Stimulated activated CD4-positive, alpha-beta T cell treated with anti-CD3 and anti-CD28 coated beads, Interleukin-4, amount 100 ng/mL, for 48 hours (primary cell): ENCODE measurements at places on chromosomes 7 and 10.

DNA sequence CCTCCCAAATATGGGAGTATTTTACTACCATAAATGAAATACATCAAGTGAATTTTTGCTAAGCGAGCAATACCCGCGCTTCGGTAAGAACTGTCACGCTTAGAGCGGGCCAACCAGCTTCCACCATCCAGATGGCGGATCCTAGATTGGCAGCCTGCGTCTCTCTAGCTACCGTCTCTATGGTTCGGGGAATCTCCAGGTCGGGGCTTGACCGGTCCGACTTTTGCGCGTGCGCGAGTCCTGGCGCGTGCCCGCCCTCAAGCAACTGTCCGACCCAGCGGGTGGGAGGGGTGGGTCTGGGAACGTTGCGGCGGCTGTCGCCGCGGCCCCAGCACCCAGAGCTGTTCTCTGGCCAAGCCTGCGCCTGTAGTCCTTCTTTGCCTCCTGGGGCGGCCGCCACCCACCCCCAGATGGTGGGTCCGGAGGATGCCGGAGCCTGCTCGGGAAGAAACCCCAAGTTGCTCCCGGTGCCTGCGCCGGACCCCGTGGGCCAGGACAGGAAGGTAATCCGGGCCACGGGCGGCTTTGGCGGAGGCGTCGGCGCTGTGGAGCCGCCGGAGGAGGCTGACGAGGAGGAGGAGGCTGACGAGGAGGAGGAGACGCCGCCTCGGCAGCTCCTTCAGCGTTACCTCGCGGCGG is at the start of gene TBC1D12:
Gene TBC1D12, plus strand, starts transcription at position 338 of the 639 bp plus-strand sequence. Its CDS starts 73 bp downstream, at position 411.
- DNase-seq = peak; percentile 21

DNA sequence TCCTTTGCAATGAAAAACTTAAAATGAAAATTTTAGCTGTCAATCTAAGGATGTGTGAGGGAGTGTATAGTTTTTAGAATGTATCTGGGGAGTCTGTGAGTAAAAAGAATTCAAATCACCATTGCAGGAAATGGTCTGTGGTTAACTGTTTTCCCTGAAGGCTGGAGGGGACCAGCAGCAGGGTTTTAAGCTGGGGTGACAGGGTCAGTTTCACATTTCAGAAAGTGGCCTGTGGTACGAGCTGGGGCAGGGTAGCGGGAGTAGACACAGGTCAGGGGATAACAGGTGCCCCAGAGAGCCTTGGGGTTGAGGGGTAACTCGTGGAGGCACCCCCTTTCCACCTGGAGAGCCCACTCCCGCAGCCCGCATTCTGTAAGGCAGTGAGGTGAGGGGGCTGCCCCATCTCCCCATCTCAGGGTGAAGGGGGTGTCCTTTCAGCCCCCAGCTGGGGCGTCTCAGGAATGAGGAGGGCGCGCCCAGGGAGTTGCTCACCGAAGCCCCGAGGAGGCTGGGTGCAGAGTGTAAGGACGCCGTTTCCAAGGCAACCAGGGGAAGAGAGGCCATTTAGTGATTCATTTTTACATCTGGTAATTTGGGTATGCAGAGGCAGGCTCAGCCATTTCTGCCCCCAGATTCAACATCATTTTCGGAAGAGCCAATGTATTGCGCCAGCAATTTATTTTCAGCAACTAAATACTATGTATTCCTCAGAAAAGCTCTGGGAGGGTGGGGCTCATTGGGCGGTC is 168.9 kb downstream of the SLIT1 start:
- peak; percentile 16 for DNase-seq

DNA sequence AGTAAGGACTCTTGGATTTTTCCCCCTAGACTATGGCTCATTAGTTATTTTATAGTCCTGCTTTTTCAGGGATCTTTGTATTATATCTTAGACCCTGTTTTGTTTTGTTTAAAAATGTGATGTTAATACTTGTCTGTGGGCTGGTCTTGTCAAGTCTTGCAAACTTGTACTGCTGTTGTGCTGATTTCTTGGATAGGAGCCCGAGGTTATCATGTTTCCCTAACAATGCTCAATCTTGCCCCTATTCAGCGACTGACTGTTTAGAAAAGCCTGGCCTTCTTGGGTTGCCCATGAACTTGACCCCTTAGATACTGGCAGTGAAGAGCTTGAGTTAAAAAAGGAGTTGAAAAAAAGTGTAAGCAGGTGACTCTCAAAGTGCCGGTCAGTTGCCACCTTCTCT is 115.7 kb downstream of the KIAA1217 start:
- DNase-seq = no peak

GRCh38 chr10:130968964-130969363 is 342.6 kb downstream of the TCERG1L start:
- DNase-seq = no peak

DNA sequence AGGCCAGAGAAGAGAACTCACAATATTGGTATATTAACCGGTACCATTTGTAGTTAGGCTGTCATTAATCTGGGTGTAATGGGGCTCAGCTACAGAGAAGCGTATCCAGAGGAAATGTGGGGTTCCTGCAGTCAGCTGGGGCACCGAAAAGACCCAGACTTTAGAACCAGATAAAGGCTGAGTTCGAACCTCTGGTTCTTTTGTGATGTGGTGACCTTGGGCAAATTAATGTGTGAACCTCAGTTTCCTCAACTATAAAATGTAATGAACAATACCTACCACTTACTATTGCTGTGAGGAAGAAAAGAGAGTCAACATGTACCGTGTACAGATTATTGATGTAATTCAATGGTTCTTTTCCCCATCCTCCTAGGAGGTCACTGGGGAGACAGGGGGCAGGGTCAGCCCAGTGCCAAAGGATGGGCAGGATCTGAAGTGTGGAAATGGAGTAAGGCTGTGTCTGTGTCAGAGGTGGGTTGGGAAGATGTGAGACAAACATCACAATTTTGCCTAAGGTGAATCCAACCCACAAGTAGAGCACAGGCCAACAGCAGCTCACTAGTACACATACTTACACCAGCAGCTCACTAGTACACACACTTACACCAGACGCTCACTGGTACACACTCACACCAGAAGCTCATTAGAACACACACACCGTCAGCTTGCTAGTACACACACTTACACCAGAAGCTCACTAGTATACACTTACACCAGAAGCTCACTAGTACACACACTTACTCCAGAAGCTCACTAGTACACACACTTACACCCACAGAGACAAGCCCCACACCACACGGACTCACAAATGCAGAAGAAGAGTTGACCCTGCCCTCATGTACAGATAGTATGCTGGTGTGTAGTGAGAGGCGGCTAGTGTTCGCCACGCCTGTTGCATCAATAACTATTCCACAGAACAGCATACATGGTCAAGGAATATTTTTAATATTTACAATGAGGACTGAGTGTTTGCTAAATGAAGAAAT is 28.0 kb downstream of the PRSS2 start:
- no peak for DNase-seq

DNA sequence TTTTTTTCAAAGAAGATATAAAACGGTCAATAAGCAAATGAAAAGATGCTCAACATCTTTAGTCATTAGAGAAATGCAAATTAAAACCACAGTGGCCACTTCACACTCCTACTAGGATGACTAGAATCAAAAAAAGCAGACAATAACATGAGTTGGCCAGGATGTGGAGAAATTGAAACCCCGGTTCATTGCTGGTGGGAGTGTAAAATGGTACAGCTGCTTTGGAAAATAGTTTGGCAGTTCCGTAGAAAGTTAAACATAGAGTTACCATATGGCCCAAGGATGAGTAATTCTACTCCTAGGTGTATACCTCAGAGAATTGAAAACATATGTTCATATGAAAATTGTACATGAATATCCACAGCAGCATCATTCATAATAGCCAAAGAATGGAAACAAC is 573.3 kb downstream of the GALNT17 start:
- no peak for DNase-seq

DNA sequence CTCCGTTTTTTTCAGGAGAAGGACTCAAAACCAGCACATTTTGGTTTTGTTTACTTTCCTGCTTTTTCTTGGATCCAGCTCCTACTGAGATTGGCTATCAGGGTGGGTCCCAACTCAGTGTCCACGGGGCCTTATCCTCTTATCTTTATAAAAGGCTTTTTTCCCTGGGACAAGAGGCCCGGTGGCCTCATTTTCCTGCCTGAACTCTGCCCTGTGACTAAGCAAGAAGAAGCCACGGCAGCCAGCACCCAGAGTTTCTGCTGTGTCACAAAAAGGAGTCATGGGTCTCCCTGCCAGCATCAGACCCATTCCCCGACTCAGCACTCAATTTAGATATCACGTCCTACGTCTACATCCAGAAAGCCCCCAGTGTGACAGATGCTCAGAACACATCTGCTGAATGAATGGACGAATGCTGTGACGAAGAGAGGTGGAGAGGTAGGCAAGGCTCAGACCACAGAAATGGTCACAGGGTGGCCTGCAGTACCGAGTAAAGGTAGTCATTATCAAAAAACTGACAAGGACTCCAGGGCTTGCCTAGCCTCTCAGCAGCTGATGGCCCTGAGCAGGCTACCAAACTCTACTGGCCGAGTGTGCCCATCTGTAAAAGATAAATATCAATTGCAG is 16.7 kb downstream of the DLG5 start:
- DNase-seq = no peak

- no peak for DNase-seq
These were observed 35.4 kb upstream of the FAM133B start for GRCh38 chr7:92625617-92626016.

- no peak for DNase-seq
These were observed 25.0 kb upstream of the CNNM1 start for GRCh38 chr10:99303899-99304861.

- no peak for DNase-seq
These were observed 68.2 kb downstream of the CH25H start for GRCh38 chr10:89138755-89139490.

DNA sequence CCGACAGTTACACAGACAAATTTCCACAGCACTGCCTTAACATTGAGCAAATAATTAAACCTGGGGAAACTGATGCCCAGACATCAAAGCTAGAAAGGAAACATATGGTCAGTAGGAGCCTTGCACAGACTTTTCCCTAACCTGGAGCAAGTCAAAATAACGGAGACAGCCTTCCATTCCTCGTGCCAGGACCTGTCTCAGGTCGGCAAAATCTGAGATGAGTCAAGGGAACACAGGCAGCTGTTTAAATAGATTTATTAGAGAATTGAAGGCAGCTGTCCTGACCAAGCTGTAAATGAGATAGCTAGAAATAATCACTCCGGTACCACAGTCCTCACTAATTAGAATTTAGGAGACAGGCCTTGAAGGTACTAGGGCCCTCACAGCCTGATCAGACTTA is 81.2 kb downstream of the RAMP3 start:
- DNase-seq = no peak

- no peak for DNase-seq
These were observed 32.2 kb downstream of the PLXDC2 start for GRCh38 chr10:19848226-19848985.

DNA sequence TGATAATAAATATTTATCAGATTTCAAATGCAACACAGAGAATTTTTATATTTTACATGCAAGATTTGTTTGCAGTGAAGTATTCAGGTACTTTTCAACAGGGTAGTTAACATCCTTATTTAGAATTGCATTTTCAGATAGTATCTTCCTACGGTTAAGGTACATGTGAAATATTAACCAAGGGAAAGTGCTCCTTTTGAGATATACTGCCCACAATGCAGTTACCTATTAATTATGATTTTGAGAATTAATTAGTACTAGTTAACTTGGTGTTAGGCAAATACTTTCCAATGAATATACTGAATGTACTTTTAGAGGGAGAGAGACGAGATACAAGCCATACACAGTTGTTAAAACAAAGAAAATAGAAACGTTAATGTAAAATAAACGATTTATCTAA is 206.2 kb upstream of the YAE1 start:
- DNase-seq = no peak

DNA sequence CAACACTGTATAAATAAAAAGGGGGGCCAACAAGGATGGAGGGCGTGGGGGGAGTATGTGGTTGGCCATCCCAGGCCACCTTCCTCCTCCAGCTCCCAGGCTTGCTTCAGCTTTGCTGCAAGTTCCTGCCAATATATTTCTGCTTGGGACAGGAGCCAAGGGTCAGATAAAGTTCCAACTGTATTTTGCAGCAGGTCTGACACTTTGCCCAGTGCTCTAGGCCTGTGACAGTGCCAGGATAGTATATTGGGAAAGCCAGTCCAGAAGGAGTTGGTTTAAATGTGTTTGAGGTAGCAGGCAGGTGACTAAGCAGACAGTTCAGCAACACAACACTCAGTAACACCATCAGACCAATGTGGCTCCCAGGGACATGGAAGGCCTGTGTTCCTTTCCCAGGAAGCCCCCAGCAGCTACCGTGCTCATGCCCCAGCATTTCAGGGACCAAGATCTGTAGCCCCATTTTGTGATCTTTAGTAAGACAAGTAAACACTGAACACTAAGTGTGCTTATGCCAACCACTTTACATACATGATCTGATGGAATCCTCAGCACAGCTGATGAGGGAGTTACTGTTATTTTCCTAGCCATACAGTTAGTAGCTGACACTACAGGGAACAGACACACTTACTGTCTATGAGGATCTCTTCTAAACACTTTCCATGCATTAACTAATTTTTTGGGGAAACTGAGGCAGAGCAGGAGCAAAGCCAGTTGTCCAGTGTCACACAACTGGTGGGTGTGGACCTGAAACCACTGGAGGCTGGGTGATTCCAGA is 38.9 kb downstream of the DNAJB12 start:
- no peak for DNase-seq

DNA sequence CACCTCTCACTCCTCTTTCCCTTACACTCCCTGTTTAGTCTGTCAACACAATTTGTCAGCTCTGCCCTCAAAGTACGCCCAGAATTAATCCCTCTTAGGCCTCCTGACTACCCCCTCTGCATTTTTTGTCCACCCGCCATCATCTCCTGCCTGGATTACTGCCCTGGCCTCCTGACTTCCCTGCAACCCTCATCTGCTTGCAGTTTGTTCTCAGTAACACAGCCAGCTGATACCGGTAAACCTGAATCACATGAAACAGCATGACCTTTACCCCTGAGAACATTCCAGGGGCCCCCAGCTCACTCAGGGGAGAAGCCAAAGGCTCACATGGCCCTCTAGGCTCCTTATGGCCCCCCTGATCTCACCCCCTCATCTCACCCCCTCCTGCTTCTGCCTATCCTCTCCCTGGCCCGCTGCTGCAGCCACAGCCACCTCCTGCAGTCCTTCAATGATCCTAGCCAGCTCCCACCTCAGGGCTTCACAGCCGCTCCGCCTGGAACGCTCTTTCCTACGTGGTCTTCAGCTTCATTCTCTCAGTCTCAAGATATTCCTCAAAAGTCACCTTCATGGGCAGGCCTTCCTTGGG is 8.9 kb downstream of the C10orf53 start:
- no peak for DNase-seq

DNA sequence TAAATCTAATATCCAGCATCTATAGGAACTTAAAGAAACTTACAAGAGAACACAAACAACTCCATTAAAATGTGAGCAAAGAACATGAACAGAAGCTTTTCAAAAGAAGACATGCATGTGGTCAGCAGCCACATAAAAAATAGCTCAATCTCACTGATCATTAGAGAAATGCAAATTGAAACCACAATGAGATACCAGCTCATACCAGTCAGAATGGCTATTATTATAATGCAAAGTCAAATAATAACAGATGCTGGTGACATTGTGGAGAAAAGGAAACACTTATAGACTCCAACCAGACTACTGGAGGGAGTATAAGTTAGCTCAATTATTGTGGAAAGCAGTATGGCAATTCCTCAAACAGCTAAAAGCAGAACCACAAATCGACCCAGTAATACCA is 1314.5 kb downstream of the XPNPEP1 start:
- no peak for DNase-seq
